GM12864 (cell line): ENCODE measurements at places on chromosomes 16 and 17.

DNA sequence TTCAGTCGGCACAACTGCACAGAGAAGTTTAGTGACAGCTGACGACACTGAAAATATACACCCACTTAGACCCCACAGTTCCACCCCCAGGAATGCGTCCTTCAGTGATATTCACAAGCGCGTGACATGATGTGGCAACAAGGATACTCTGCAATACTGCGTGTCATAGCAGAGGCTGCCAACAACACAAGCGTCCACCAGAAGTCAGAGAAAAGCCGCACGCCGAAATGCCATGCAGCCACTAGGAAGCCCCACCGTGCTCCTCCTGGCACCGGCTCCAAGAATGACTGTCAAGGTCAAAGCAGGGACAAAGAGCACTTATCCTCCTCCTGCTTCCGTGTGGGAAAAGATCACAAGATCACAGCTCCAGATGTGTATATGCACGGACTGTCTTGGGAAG is 3.5 kb downstream of the ATP2A3 start:
- no peak for DNase-seq

DNA sequence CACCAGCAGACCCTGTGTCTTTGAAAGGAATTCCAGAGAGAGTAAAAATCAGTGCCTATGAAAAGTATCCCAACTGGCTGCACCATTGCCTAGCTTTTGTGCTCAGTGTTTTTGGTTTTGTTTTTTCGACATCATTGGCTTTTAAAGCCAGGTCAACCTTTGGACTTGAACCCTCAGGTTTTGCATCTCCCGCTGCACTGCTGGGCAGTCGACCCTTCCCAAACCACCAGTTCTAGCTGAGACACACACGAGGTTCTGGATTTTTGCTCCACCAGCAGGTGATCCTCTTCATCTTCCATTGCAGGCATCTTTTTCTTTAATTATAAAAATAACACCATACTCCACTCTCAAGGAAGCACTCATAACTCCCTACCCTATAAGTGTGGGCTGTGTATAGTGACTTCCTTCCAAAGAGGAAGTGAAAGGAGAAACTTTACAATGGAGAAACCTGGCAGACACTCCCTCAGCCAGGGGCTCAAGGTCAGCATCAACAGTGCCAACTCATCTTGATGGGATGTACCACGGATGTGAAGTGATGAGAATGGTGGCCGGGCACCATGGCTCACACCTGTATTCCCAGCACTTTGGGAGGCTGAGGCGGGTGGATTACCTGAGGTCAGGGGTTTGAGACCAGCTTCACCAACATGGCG is 57.8 kb downstream of the BMERB1 start:
- DNase-seq: no peak

DNA sequence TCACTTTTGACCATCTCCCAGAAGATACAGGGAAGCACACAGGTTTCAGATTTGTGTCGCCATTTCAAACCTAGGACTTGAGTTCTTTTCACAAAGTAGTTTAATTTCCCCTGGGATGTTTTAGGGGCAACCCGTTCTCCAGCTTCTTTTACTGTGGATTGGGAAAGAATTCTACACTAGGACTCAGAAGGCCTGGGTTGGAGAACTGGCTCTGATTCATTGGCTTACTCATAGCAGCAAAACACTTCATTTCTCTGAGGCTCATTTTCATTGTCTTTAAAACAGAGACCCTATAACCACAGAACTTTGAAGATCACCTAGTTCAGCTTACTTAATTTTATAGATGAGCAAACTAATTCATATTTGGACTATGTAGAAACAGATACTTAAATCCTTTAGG is 175.9 kb upstream of the SALL1 start:
- no peak for DNase-seq

GRCh38 chr17:40536295-40537171 is 28.7 kb downstream of the CCR7 start:
- no peak for DNase-seq

- no peak for DNase-seq
Measured at GRCh38 chr17:628089-628941, 86.3 kb downstream of the VPS53 start.

DNA sequence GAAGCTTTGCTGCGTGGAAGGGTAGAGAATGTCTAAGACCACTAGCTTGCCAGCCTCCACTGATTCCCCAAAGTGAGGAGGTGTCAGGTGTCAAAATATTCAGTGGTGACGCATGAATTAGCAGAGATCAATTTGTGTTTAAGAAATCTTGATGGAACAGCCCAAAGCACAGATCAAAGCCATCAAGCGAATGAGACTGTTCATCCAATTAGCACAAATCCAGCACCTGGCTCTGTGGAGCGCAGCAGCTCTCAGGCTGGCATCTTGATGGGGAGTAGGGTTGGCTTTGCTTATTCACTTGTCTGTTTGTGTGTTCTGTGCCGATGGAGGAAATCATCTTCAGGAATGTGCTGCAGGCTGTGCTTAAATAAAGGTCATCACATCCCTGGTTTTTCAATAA is 456.8 kb upstream of the CCL2 start:
- DNase-seq: no peak

DNA sequence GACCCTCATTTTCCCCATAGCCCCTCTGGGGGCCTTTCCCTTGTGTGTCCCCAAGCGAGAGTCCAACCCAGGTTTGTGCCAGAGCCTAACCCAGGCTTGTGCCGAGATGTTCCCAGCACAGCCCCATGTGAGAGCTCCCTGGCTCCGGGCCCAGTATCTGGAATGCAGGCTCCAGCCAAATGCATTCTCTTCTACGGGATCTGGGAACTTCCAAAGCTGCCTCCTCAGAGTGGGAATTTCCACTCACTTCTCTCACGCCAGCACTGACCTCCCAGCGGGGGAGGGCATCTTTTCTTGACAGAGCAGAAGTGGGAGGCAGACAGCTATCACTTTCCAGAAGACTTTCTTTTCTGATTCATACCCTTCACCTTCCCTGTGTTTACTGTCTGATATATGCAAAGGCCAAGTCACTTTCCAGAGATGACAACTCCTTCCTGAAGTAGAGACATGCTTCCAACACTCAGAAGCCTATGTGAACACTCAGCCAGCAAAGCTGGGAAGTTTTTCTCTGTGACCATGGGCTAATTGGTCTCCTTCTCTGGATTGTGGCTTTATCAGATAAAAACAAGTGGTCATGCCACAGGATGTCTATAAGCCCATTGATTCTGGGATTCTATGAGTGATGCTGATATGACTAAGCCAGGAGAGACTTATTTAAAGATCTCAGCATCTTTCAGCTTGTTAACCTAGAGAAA is 2.5 kb upstream of the CCL2 start:
- no peak for DNase-seq

DNA sequence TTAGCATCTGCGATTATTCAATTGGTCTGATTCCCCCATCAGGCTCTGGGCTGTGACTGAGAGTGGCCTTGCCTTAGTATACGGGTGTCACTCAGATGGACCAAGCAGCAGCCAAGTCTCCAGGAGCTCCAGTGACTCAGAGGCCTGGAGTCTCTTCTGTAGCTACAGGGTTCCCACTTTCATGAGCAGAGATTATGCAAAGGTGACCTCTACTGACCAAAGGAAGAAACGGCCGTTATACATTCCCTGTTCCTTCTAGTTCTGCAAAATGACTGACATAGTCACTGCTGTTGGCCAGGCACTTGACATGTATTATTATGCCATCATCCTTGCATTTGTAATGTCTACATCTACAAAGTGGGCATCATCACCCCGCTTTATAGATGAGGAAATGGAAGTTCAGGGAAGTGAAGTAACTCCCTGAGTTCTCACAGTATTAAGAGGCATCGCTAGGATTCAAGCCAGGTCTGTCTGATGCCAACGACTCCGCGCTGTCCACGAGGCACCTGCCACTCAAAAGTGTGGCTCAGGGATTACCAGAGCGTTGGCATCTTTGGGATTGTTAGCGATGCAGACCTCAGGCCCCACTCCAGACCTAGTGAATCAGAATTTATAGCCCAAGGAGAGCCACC is 23.3 kb downstream of the SLC38A7 start:
- DNase-seq: no peak

- no peak for DNase-seq
Measured at GRCh38 chr17:30590081-30590733, 113.0 kb downstream of the GOSR1 start.

DNA sequence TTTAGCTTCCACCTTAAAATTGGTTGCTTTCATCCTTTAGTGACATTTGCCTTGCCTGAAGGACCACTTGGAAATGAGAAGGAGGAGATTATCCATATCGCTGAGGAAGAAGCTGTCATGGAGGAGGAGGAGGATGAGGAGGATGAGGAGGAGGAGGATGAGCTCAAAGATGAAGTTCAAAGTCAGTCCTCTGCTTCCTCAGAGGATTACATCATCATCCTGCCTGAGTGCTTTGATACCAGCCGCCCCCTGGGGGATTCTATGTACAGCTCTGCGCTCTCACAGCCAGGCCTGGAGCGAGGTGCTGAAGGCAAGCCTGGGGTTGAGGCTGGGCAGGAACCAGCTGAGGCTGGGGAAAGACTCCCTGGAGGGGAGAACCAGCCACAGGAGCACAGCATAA is 11.5 kb upstream of the TMEM106A start:
- DNase-seq: no peak
